ENCODE measurements at places on chromosomes 2 and 18. TPM values are rescaled to one million over a fixed set of nuclear protein-coding genes. Genes with fewer than 3 reads are reported as not detected.
A peak's percentile ranks its signal among the peaks of the same experiment; 100 is the strongest.

DNA sequence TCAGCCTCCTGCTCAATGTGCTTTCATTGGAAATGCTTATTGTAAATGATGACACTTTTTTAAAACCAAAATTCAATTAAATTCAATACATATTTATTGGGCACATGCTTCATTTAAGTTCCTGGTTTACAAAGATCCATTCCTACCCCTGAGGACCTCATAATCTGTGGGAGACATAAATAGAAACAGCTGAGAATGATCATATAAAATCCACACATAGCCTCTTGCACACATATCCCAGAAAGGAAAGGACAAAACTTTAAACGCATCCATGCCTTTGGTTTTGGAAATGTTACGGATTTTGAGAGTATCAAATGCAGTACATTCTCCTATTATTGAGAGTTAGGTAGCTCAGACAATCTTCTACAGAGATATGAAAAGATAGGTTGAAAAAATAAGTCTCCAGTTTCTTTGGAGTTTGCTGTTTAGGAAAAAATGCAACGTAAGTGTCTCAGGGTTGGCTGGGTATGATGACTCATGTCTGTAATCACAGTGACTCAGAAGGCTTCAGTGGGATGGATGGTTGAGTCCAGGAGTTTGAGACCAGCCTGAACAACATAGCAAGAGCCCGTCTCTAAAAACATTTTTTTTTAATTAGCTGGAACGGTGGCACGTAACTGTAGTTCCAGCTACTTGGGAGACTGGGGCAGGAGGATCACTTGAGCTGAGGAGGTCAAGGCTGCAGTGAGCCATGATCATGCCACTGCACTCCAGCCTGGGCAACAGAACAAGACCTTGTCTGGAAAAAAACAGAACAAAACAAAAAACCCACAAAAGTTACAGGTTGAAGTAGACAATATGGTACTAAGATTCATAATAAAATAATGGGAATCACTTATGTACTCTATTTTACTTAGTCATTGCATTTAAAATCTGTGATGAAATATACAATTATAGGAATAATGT, 3.9 kb upstream of the PRELID3A start:
- peak; percentile 70 for DNase-seq

DNA sequence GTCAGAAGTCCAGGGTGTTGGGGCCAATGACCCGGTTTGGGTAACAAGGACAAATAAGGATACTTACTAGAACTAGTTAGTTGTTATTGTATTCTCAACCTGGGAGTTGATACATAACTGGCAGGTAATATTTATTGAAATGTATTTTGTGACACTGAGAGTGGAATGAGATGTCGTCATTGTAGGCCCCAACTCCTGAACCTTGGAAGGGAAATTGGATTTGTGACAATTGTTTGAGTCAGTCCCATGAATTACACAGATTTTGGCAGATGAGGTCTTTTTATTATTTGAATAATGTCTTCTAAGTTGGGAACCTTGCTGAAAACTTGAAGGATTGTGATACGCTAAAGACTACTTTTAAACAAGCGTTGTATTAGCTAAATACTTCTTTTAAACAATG, 5.1 kb downstream of the TIMM21 start:
- no peak for DNase-seq

GRCh38 chr18:76161983-76162382, 333.1 kb downstream of the ZNF516 start:
- DNase-seq = no peak

Gene ITPRIPL1
- 7.0 TPM for total RNA-seq
